ENCODE measurements at places on chromosomes 16 and 17.

GRCh38 chr17:14460516-14461226 is 159.8 kb downstream of the HS3ST3B1 start:
- DNase-seq, result no peak

DNA sequence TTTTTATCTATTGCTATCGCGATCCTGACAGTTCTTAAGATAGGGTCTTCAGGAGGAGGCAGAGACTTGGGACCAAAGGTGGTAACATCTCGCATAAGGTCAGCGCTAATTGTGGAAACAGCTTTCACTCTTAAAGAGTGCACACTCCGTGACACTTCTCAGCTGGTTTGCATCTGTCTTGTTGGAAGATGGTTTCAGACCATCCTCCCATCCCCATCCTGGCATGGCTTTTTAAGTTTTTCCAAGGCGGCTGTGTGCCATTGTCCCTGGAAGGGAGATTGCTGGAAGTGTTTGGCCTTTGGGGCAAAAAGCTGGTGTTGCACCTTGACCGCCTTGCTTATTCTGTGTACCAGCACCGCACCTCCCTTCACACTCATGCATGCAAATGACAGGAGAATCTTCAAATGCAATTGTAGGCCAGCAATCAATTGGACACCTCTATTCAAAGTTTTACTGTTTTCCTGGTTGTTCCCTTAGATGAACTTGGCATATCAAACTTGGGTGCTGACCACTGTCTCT is 1.5 kb downstream of the SOCS7 start:
- no peak for DNase-seq

DNA sequence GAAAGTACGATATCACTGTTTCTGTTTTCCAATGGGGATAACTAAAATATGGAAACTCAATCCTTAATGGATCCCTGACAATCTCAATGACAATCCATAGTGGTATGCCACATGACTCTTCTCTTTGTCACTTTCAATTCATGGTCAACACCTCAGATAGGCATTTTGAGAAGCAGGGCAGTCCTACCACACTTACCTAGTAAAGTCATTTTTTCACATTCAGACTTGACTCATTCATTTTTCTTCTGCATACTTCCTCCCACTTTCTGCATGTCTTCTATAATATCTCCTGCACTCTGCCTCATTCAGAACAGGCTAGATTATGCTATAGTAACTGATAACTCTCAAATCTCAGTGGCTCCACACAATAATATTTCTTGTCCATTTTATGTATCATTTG is 117.5 kb downstream of the FTO start:
- no peak for DNase-seq

DNA sequence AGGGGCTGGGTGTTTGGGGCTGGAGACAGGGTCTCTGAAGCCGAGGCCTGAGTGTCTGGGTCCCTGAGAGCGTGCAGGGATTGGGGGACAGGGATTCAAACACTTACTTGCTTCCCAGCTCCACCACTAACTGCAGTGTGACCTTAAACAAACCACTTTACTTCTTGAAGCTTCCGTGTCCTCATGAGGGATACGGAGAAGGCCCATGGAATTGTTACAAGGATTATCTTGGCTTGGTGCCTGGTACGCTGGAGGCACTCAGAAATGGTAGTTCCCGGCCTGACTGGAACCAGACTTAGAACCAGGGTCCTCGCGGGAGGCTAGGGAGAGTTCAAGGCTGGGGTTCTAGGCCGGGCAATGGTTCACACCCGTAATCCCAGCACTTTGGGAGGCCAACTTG is 2.9 kb upstream of the CXCL16 start:
- DNase-seq, result no peak

- no peak for DNase-seq
Observed at GRCh38 chr16:4749700-4750257, 15.4 kb downstream of the DNAAF8 start.

DNA sequence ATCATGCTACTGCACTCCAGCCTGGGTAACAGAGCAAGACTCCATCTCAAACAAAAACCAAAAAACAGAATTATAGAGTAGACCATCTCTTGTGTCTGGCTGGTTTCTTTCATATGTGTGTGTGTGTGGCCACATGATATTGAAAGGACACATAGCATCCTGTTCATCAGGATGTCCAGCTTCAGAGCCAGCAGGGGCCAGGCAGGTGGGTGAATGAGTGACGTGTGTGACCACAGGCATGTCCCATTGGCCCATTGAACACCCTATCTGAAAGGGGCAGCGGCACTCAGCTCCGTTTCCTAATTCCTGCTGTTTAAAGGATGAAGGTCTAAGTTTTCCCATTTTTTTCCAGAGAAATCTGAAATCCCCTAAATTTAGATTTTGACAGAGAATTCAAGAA is 174.2 kb downstream of the PRKCB start:
- DNase-seq, result no peak

DNA sequence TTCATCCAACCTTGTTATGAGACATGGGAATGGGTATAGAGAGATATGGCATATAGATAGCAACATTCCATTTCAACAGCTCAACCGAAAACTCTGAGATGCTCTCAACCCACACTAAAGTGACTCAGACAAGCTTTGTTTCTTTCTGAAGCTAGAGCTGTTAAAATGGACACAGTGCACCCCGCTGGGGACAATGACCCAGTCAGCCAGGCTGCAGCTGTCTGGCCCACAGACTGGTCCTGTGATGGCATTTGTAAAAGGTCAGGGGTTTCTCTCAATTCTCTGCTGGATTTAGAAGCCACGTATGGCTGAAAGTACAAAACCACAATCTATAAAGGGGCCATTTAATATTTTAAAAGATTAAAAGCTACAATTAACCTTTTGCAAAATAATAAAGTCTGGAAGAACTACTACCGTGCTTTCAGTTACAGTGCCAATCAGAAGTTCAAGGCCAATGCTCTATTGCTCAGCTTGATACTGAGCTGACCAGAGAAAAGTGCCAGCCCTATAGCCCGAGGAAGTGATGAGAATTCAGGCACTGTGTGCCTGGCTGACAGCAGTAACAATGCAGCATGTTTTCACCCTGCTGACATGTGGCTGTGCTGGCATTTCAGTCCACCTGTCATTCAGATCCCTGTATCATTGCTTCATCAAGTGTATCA is 60.2 kb downstream of the TEX2 start:
- no peak for DNase-seq

DNA sequence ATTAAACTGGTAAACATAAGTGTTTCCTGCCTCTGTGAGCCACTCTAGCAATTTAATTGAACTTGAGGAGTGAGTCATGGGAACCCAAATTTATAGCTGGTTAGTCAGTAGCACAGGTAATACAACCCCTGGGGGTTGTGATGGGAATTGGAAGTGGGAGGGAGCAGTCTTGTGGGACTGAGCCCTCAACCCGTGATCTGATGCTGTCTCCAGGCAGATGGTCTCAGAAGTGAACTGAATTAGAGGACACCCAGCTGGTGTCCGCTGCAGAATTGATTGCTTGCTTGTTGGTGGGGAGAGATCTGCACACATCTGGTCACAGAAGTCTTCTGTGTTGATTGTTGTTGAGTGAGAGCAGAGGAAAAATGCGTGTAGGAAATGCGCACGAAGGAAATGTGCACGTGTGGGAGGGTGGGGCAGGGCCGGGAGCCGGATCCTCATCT is 7.7 kb upstream of the ST6GALNAC2 start:
- no peak for DNase-seq

- no peak for DNase-seq
Observed at GRCh38 chr17:10316801-10317542, 55.8 kb downstream of the MYH13 start.

DNA sequence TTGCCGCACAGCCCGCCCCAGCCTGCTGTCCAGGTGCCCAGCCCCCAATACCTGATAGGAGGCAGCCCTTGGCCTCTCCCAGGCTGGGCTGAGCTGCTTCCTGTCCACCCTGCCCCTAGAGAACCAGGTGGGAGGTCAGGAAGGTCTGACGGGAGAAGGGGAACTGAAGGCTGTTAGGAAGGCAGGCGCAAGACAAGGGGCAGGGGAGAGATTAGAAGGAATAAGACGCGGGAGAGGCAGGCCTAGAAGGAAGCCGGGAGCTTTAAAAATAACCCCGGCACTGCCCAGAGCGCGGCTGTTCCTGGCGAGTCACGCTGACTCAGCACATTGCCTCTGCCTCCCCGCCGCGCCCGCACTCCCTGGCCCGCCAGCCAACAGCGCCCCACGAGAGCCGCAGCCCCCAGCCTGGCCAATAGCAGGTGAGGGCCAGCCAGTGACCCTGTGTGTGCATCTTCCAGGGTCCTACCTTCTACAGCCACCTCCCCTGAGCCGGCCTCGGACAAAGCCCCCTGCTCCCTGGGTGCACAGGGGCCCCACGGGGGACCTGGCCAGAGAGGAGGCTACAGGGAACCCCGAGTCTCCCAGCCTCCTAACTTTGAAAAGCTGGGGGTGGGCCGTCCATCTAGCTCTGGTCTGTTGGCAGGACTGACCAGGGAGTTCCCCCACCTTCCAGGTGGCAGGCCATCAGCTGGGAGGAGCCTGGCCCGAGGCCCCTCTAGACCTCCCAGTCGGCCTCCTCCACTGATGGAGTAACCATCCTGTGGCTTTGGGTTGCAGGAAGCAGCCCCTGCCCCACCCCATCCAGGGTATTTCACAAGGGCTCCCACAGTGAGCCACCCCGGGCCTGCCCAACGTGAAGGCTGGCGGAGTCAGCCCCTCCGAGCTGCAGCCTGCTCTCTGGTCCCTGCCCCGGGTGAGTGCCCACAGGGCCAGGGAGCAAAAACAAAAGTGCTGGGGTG is 4.0 kb downstream of the MAFG start:
- no peak for DNase-seq

GRCh38 chr16:28180655-28181460 is 30.9 kb downstream of the XPO6 start:
- no peak for DNase-seq

GRCh38 chr16:51896013-51896412 is 650.9 kb downstream of the TOX3 start:
- no peak for DNase-seq

GRCh38 chr16:1989209-1990100 is at the start of gene SYNGR3:
SYNGR3 (plus strand) TSS chr16:1989970; CDS start chr16:1990103, 133 bp downstream.
- DNase-seq, result no peak

- no peak for DNase-seq
Observed at GRCh38 chr16:66263973-66264310, 102.5 kb upstream of the CDH5 start.

GRCh38 chr16:14286368-14287230 is 215.5 kb downstream of the MRTFB start:
- no peak for DNase-seq

- DNase-seq, result no peak
Observed at GRCh38 chr16:11743308-11744074, 834 bp upstream of the TXNDC11 start.

GRCh38 chr16:86685076-86685475 is 106.7 kb downstream of the FOXL1 start:
- DNase-seq, result no peak

DNA sequence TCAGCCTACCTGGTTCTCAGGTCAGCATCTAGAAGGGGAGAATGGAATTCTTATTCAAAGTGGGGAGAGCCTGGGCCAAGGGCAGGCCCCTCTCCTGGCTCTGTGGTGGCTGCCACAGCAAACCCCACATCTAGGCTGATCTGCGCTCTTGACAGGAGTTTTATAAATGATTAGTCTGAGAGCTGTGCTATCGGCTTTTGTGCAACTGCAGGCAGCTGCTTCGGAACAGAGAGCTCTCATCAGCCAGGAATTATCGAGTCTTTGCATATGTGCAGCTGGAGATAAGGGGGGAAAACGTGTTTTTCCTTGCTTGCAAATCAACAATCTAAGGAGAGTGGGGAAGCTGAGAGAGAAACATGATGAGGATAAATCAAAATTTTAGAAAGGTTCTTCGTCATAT is 91.7 kb downstream of the HS3ST3A1 start:
- no peak for DNase-seq

DNA sequence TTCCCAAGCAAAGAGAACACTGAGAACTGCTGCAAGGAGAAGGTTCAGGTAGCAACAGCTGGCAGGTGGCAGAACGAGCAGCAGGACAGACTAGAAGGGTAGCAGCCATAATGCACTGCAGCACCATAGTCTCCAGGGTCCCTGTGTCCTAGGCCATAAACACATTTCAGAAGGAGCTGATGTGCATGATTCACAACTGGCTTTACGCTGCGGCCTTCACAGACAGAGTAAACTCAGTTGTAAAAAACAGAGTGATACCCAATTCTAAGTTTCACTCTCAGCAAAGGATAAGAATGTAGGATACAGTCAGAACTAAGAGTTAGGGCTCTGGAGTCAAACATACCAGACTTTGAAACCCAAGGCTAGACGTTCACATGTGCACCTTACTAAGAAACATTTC is 24.4 kb downstream of the ARHGAP17 start:
- DNase-seq, result no peak

- no peak for DNase-seq
Observed at GRCh38 chr17:36742267-36743000, 141.1 kb downstream of the MRM1 start.

DNA sequence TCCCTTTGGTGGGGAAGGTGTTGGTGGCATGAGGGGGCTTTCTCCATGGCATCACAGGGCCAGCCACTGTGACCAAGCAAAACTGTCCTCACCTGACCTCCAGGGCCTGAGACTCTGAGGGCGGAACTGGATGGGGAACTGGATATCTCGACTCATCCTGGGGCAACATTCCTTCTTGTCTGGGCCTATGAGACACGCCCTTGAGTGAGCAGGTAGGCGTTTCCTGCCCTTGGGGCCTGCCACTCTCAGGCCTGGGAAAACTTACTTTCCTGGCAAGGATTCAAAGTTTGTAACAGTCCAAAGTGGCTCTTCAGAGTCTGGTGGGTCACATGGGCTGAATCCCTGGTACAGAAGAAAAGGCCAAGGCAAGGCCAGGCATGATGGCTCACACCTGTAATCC is 9.6 kb downstream of the MT1X start:
- no peak for DNase-seq

Data from stimulated activated CD8-positive, alpha-beta memory T cell treated with anti-CD3 and anti-CD28 coated beads, Interleukin-15, amount 100 ng/mL, for 4 hours (primary cell).